Central memory CD8-positive, alpha-beta T cell (primary cell): ENCODE measurements at places on chromosomes 3 and 15.

DNA sequence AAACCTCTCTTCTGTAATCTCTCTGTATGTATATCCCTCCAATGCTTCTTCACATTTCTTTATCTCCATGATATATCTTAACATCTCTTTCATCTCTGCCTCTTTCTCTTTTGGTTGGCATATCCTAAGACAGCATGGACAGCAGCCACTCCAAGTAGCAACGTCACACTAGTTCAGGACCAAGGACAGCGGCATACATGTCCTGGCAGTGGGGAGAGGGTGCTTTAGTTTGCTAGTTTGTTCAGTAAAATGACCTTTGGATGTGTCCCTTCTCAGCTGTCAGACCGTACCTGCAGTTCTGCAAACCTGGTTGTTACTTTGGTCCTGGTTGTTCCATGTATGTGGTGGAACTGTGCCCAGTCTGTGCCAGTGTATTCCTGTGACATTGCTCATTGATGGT lies 225.6 kb upstream of the ROPN1 start:
- H3K27me3 ChIP-seq, result peaks cover 21% of the 10 kb centered on the region
- H3K4me1 ChIP-seq, result no peaks in the 10 kb centered on the region
- no peak overlapping the region for H3K4me3 ChIP-seq
- DNase-seq, result no peak

GRCh38 chr15:27272427-27272826 lies 301.4 kb downstream of the GABRG3 start:
- H3K36me3 ChIP-seq, result no peaks in the 10 kb centered on the region
- no peaks in the 10 kb centered on the region for H3K4me1 ChIP-seq
- no peaks in the 10 kb centered on the region for H3K27me3 ChIP-seq
- H3K4me3 ChIP-seq, result no peak overlapping the region
- DNase-seq, result no peak

DNA sequence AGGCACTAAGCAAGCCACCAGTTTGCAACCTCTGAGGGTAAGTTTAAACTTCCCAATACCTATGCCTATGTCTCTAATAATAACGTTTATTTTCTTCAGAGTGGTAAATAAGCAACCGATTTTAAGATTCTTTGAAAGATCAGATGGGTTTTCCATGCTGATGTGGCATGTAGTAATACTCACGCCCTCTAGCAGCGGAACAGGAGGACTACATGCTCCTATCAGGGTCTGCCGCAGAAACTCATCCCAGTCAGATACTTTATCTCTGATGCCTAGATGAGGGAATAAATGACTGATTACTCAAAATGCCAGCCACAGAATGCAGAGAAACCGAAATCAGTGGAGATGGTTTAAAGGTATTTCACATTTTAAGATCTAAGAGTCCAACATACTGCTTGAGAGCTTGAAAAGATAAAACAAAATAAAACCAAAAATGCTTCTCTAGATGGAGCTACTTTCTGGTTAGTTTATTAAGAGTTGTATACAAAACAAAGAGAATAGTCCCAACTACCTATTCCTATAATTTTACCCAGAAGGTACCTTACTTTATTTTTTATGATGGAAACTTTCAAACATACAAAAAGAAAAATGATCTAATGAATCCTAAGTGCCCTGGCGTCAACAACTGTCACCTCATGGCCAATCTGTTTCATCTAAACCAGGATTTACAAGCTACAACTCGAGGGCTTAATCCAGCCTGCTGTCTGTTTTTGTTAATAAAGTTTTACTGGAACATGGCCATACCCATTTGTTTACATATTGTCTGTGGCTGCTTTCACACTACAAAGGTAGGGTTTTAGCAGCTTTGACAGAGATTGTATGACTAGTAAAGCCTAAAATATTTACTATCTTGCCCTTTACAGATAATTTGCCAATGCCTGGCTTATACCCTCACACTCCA lies 37.5 kb upstream of the STIMATE start:
- H3K27ac ChIP-seq, result no peak overlapping the region
- no peak overlapping the region for H3K4me3 ChIP-seq
- peaks cover 6% of the 10 kb centered on the region for H3K4me1 ChIP-seq
- H3K36me3 ChIP-seq, result peaks cover 9% of the 10 kb centered on the region

DNA sequence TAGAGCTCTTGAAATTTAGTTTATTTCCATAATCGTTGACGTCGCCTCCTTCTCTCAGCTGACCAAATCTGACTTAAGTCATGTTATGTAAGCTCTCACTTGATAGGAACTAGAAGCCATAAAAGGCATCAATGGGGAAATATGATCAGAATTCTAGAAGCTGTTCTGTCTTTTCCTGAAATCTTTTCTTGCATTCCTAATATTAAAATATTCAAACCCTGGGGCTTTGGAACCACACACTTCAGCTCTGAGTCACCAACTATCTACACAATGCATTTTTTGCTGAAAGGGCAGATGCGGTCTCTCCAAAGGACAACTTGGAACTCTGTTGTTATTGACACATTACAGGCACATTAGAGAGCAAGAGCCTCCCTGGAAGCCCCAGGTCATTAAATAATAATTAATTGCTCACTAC lies 91.3 kb downstream of the LARS2 start:
- no peak for DNase-seq
- H3K27me3 ChIP-seq, result no peaks in the 10 kb centered on the region
- H3K4me1 ChIP-seq, result no peaks in the 10 kb centered on the region

DNA sequence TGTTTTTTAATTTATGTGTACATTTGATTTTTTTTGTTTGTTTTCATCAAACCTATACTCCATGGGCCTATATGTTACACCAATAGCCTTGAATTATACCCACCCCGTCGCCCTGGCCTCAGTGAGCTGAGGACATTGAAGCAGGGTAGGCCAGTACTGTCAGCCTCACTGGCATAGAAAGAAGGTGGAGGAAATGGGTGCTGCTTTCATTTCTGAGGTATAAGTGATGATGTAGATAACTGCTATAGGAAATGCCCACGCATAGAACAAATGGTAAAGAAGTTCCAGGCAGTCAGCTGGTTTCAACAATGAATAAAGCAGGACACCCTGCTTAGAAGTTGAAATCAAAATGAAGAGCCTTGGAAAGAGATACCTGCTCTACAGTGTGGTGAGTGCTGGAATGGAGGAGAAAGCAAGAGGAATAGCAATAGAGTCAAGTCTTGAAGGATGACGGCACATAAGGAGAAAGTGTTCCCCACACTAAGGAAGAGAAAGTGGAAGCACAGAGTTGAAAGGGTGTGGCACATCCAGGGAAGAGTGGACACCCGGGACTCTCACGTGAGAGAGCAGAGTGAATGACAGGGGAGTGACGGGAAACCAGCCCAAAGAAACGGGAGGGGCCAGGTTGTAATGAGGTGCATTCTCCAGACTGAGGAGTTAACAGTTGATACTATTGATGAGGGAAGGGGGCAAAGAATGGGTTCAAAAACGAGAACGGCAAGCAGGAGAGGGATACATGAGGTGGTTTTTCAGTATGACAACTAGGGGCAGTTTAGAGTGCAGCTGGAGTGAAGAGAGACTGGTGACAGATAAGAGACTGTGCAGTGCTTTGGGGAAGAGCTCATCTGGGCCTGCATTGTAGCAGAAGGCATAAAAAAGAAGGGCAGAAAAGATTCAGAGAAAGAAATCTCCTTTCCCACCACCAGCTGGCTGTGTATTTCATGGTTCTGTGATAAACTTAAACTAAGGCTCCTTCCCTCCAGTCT lies 70.5 kb downstream of the KLHL25 start:
- peak overlapping the region; percentile 69 for H3K4me3 ChIP-seq
- peaks cover 91% of the 10 kb centered on the region for H3K36me3 ChIP-seq
- peak overlapping the region; percentile 98 for H3K27ac ChIP-seq
- DNase-seq, result no peak
- peaks cover 30% of the 10 kb centered on the region for H3K4me1 ChIP-seq

DNA sequence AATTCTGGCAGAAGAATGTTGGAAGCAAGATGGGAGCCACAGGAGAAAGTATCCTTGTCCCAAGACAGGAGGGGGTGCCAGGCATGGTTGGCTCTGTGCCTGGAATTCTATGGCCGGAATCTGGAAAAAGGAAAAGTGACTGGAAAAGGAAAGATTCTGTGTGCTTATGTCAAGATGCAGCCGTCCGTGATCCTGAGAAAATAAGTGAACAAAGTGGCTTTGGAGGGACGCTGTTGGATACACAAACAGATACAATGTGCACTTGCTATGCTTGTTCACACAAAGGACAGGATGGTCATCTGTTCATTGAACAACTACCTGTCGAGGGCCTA lies 28.5 kb upstream of the MUC20 start:
- no peak for DNase-seq
- H3K27ac ChIP-seq, result no peak overlapping the region
- no peaks in the 10 kb centered on the region for H3K27me3 ChIP-seq
- no peak overlapping the region for H3K4me3 ChIP-seq
- H3K4me1 ChIP-seq, result no peaks in the 10 kb centered on the region

GRCh38 chr15:96356494-96357455 lies 26.3 kb downstream of the NR2F2 start:
- peaks cover 18% of the 10 kb centered on the region for H3K36me3 ChIP-seq
- peak overlapping the region; percentile 95 for H3K27ac ChIP-seq
- peak overlapping the region; percentile 87 for H3K4me3 ChIP-seq

- no peak for DNase-seq
- no peak overlapping the region for H3K4me3 ChIP-seq
- no peaks in the 10 kb centered on the region for H3K36me3 ChIP-seq
- H3K27me3 ChIP-seq, result peaks cover 73% of the 10 kb centered on the region
- peaks cover 6% of the 10 kb centered on the region for H3K4me1 ChIP-seq
These were observed 4.5 kb upstream of the CCDC39 start for GRCh38 chr3:180683816-180684215.

GRCh38 chr3:63576846-63577245 lies 75.6 kb upstream of the SNTN start:
- no peaks in the 10 kb centered on the region for H3K36me3 ChIP-seq
- H3K27ac ChIP-seq, result no peak overlapping the region
- no peaks in the 10 kb centered on the region for H3K4me1 ChIP-seq

DNA sequence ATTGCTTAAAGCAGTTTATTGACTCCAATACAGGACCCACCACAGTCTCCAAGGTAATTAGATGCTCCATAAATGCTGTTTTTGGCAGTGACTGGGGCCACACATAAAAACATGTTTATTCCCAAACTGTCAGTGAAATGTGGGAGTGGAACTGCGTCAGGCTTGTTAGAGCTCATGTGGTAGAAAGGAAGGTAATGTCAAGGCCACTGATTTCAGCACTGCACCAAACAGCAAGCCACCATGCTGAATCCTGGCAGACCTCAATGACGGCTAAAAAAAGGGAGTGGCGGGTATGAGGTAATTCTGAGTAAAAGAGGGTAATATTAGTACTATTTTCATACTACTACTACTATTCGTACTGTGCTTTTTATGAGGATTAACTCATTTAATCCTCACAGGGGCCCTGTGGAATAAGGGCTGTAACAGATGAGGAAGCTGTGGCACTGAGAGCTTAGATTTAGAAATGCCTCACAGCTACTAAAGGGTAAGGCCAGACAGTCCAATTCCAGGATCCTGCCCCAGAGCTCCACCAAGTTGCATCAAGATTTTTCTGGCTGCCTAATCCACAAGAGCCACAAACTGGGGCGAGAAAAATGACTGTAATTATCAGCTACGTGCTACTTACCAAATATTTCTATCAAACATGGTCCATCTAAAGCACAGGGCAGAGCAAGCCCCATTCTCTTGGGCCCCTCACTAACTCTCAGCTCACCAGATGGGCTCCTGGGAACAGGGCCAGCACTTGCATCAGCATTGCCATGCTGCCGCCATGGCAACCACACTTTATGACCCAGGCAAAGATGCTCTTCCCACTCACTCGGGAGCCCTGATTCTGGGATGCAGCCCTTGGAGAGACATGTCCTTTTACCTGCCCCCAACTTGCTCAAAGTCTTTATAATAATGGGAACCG lies 83.6 kb upstream of the SPATA12 start:
- H3K36me3 ChIP-seq, result peaks cover 3% of the 10 kb centered on the region
- no peaks in the 10 kb centered on the region for H3K27me3 ChIP-seq
- no peaks in the 10 kb centered on the region for H3K4me1 ChIP-seq
- H3K27ac ChIP-seq, result no peak overlapping the region

GRCh38 chr3:94481226-94481898 lies 418.5 kb downstream of the NSUN3 start:
- no peaks in the 10 kb centered on the region for H3K4me1 ChIP-seq
- DNase-seq, result no peak
- no peaks in the 10 kb centered on the region for H3K27me3 ChIP-seq
- H3K36me3 ChIP-seq, result no peaks in the 10 kb centered on the region
- no peak overlapping the region for H3K27ac ChIP-seq

- H3K27me3 ChIP-seq, result no peaks in the 10 kb centered on the region
- peak overlapping the region; percentile 91 for H3K27ac ChIP-seq
- peaks cover 56% of the 10 kb centered on the region for H3K4me1 ChIP-seq
- DNase-seq, result no peak
- H3K36me3 ChIP-seq, result peaks cover 24% of the 10 kb centered on the region
These were observed 1.3 kb downstream of the ATXN7 start for GRCh38 chr3:63864965-63865327.

DNA sequence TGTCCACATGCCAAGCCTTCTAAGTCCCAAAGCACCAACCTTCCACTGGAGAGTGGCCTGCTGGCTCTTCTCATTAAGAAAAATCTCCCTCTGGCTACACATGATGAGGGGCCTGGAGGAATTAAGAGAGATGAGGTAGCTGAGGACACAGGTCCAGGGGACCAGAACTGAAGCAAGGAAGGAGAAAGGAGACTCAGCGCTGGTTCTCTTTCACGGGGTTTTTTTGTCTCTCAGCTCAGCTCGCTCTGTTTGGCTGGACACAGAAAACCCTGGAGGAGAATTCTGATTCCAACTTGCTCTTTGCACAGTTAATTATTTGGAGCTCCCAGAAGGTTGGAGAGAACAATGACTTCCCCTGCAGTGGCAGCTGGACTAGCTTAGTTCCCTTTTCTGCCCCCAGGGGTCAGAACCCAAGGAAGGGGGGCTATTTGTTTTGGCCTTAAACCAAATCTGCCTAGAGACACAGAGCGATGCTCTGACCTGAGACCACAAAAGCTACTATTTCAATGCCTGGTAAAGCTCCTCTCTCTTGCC lies 507.6 kb downstream of the FHIT start:
- no peak for DNase-seq
- H3K27ac ChIP-seq, result no peak overlapping the region
- H3K4me3 ChIP-seq, result no peak overlapping the region

GRCh38 chr3:27507111-27507510 lies 22.9 kb upstream of the SLC4A7 start:
- H3K27ac ChIP-seq, result peak overlapping the region; percentile 48
- H3K27me3 ChIP-seq, result no peaks in the 10 kb centered on the region
- H3K4me1 ChIP-seq, result no peaks in the 10 kb centered on the region

DNA sequence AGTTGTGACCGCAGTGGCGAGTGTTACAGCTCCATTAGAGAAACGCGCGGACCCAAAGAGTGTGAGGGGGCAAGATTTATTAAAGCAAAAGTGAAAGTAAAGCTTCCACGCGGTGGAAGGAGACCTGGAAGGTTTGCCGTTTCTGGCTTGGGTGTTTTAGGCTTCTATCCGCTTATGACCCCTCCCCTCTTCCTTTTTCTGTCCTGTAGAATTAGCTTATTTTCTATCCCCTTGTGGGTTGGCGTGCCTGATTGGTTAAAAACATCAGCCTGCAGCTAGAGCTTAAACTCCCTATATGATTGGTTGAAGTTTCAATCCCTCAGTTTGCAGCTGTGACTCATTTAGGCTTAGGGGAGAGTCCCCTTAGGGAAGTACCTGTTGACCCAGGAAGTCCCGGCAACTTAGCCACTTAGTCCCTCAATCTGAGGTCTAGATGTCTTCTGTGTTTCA lies 39.6 kb downstream of the C3orf38 start:
- H3K27ac ChIP-seq, result no peak overlapping the region
- H3K27me3 ChIP-seq, result peaks cover 11% of the 10 kb centered on the region
- no peak overlapping the region for H3K4me3 ChIP-seq
- no peak for DNase-seq
- no peaks in the 10 kb centered on the region for H3K4me1 ChIP-seq
